Activated naive CD4-positive, alpha-beta T cell (primary cell): ENCODE measurements at places on chromosomes 12 and 14.

GRCh38 chr14:104576232-104576969 lies 3.2 kb upstream of the C14orf180 start:
- no peak for DNase-seq

GRCh38 chr14:70836946-70837345 lies 27.6 kb upstream of the MAP3K9 start:
- no peak for DNase-seq

GRCh38 chr14:94772548-94772947 lies 2.6 kb upstream of the GSC start:
- no peak for DNase-seq

DNA sequence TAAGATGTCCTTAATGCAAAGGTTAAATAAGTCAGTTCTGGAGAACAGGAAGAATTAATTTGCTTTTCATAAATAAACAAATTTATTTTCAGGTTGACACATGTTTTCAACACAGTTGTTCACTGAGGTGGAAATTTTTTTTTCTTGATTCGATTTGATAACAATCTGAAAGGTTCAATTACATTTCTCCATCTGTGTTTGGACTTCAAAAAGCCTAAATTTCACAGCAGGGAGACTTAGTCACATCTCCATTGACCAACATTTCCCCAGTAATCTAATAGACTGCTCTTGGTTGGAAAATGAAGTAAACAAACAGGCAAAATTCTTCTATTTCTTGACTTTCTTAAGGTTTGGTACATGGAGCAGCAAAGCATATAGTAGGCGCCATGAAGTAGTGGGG lies 134.9 kb upstream of the CPNE8 start:
- DNase-seq: no peak

- no peak for DNase-seq
These were observed 29.0 kb downstream of the SCYL2 start for GRCh38 chr12:100295764-100296555.

DNA sequence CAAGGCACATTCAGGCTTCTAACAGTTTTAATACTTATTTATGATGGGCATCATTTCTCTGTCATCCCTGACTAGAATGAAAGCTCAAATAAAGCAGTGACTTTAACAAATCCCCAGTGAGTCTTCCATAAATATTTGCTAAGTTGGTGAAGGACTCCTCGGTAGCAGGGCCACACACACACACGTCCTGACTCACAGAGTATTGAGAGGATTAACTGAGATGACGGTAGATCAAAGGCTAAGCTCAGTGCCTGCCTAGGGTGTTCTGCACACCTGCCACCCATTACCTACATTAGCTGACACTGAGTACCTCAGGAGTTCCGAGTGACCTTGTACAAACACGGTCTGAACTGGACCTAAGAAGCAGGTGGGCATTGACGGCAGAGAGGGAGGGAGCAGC lies 197.3 kb upstream of the SFSWAP start:
- no peak for DNase-seq

DNA sequence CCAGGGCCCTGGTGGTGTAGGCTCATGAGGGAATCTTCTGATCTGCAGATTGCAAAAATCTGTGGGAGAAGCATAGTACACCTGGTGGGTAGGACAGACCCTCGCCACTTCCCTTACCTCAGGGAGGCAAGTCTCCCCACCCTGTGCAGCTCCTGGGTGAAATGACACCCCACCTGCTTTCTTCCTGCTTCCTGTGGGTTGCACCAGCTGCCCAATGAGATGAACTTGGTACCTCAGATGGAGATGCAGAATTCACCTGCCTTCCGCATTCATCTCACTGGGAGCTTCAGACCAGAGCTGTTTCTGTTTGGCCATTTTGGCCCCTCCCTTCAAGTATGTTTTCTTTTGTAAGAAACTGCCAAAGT lies 4.7 kb downstream of the CLEC2D start:
- DNase-seq: no peak

DNA sequence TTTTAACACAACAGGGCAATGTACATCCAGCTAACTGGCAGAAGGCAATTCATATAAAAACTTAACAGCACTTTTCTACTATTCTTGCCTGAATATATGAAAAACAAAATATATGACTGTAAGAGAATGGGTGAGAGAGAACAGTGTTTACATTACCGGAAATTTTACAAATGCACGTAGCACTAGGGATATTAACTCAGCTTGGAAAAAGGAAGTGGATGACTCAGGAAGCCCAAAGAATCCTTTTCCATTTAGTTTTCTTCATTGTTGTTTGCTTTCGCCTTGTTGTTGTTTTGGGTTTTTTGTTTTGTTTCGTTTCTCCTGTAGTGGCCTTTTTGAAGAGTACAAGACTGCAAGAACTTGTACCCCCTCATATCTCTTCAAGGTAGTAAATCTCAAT lies 295.5 kb downstream of the EGLN3 start:
- DNase-seq: no peak

GRCh38 chr12:127745469-127746212 lies 521.3 kb upstream of the TMEM132C start:
- no peak for DNase-seq

DNA sequence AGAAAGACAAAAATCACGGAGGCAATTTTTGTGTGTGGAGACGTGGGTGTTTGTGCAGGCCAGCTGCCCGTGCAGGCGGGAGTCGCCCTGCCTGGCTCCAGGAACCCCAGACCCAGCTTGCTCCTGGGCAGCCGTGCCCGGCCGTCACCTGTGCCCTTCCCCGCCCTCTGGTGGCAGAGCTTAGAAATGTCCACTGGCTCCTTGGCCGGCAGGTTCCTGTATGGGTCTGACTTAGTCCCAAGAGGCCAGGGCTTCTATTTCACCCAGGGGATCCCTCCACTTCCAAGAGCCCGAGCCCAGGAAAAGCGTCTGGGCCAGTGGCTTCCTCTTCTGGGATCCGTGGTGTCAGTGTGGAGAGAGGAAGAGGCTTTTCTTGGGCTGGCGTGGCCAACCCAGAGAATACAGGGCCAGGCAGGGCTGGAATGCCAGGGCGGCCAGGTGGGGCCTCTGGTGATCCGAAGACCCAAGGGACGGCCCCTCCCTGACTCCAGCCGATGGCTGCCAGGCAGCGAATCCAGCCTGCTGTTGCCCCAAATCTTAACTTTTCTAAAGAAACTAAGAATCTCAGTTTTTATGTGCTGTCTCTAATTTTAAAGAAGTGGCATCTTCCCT lies 120.9 kb downstream of the TMEM132C start:
- DNase-seq: no peak

DNA sequence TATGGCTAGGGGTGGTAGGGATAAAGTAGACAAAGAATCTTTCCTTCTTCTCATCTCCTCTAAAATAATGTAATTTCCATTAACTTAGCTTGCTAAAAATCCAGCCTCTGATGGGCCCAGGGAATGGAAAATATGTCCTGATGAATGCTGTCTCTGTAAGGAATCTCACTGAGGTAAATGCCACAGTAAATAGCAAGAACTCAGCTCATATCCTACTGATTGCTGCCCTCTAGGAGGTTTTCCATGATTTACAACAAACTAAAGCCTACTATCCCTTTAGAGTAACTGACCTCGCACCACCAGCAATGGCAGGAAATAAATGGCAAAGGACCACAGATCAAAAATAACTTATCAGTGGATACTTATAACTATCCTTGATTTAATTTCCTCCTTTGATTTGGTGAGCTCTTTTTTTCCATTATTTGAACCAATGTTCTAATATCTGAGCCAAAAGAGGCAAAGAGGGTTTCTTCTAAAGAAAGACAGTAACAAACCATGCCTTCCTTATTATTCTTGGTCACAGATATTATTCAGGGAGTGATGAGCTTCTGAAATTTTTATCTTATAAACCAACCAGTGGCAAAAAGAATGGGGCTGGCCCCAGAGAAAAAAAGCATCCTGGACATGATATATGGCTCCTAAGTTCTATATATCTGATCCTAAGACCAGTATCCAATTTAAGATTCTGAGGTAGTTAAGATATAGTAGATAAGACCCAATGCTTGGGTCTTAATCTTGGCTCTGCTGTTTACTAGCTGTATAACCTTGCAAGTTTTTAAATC lies 43.8 kb downstream of the SENP1 start:
- DNase-seq: no peak

GRCh38 chr12:3661028-3661427 lies 91.9 kb downstream of the CRACR2A start:
- no peak for DNase-seq

DNA sequence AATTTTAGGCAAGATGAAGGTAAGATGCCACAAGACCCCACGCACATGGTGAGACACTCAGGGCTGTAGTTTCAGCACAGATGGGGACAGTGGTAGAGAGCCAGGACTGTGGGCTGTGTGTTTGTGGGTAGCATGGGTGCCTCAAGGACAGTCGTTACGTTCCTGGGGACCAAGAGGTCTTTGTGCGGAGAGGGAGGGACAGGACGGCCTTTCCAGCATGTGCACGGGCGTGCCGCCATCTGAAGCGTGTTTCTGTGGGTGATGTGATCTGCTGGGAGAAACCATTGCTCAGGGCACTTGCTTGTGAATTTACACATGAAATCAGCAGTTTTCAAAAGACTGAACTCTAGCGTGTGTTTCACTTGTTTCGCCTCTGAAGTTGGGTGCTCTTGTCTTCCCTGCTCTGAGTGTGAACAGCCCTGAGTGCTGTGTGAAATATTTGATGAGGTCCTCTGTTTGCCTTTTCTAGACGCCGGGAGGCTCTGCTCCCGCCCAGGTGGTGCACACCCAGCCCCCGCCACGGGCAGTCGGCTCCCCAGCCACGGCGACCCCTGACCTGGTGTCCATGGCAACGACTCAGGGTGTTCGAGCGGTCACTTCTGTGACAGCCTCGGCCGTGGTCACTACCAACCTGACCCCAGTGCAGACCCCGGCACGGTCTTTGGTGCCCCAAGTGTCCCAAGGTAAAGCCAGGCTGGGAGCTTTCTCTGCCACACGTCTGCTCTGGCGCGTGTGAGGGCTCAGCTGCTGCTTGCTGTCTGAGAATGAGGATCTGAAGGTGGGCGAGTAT lies 82.3 kb downstream of the DDX51 start:
- DNase-seq: no peak

- DNase-seq: no peak
These were observed 55.9 kb downstream of the LRP6 start for GRCh38 chr12:12210983-12211382.

DNA sequence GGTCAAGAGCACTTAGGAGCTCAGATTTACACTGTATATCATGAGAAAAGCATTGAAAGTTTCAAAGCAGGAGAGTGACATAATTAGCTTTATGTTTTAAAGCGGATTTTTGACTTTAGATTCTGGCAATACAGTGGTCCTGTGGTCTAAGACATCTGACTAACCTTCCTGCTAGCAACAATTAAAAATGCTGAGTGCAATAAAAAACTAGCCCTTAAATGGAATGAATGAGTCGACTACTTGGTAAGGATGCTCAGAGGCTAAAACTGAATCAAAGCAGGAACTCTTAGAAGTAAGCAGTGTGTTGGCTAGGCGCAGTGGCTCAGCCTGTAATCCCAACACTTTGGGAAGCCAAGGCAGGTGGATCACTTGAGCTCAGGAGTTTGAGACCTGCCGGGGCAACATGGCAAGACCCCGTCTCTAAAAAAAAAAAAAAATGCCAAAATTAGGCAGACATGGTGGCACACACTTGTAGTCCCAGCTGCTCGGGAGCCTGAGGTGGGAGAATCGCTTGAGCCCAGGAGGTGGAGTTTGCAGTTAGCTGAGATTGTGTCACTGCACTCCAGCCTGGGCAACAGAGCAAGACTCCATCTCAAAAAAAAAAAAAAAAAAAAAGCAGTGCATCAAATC lies 18.9 kb downstream of the BICD1 start:
- no peak for DNase-seq

DNA sequence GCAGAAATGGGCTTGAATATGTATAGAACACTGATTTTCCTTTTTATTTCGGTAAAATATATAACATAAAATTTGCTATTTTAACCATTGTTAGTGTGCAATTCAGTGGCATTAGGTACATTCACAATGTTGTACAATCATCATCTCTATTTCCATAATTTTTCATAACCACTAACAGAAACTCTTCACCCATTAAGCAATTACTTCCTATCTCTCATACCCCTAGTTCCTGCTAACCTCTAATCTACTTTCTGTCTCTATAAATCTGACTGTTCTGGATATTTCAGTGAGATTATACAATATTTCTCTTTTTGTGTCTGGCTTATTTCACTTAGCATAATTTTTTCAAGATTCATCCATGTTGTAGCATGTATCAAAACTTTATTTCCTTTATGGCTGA lies 8.9 kb upstream of the RNF212B start:
- DNase-seq: no peak

DNA sequence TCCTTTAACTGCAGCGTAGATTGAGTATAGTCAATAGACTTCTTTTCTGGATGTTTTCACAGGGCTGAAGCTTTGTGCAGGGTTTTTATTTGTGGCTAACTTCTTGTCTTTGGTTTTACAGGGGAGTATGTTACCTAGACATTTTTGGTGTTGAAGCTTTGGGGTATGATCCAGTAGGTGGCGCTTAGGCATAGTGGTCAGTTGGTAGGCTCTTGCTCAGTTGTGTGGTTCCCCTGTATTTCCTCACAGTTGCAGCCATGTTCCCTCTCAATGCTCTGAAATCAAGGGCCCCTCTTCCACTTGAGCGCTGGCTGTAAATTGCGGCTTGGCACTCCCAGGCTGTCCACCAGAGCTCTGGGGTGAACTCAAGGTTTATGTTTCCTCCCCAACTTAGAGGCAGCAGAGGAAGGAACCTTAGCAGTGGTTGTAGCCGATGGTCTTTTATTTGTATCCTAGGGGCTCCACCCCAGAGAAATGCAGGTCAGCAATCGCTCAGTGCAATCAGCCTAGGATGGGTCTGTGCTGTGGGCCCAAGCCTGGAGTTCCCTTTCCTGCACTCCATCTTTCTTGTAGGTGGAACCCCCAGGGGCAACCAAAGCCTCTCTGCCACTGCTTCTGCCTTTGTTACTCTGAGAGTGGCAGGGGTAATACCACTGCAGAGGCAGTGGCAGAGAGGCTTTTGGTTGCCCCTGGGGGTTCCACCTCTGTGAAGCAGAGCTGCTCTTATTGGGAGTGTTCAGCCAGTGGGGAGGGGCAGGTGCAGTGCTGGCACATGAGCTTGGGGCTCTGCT lies 55.1 kb downstream of the CMAS start:
- DNase-seq: no peak

- DNase-seq: no peak
These were observed 85.5 kb downstream of the ADCK1 start for GRCh38 chr14:77885367-77885766.

GRCh38 chr12:49609059-49609874 lies 3.8 kb upstream of the FAM186B start:
- DNase-seq: no peak

GRCh38 chr12:127650626-127651025 lies 616.3 kb upstream of the TMEM132C start:
- no peak for DNase-seq

- DNase-seq: no peak
These were observed 109.2 kb upstream of the EGLN3 start for GRCh38 chr14:34059925-34060650.

DNA sequence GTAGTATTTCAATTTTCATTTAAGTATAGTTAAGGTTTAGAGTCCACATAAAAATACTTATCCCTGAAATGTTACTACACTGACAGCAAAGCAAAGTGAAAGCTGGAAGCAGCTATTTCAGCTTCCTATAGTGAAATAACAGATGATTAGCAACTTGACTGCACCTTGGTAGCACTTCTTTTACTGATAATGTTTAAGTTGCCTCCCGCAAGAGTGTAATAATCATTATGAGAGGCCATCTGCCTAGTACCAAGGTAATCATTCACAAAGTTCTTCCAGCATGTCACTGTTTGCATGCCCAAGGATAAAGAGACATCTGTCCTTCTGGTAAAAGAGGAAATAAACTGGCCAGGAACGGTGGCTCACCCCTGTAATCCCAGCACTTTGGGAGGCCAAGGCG lies 69.8 kb downstream of the LIN7A start:
- no peak for DNase-seq
